ENCODE measurements at places on chromosomes 1 and 21. TPM values are rescaled to one million over a fixed set of nuclear protein-coding genes. Genes with fewer than 3 reads are reported as not detected.
A peak's percentile ranks its signal among the peaks of the same experiment; 100 is the strongest.

- no peak for DNase-seq
Measured at GRCh38 chr1:52234014-52234413, 92.1 kb downstream of the ZFYVE9 start.

- DNase-seq: peak; percentile 74
Measured at GRCh38 chr21:43300496-43301408, 126.2 kb downstream of the SIK1 start.

GRCh38 chr1:57307392-57308170, 116.3 kb downstream of the DAB1 start:
- DNase-seq: no peak

DNA sequence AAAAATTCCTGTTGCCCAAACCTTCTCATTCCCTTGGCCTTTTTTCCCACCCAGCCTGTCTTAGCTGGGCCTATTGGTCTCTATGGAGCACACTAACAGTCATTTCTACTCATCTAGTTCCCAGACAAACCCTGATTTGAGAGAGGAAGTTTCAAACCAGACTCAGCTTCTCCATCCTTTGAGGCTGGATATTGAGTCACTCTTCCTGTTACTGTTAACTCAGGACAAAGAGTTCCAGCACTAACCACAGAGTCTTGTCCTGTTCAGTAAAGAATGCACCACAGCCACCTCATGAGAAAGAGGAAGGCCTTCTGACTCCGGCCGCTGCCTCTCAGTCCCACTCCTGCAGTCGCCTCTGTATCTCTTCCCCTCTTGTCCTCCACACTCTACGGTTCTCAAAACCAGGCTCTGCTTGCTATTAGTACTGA, 137.8 kb downstream of the PTPRC start:
- peak; percentile 43 for DNase-seq

GRCh38 chr1:153642161-153642560, 8.3 kb downstream of the CHTOP start:
- DNase-seq: no peak

DNA sequence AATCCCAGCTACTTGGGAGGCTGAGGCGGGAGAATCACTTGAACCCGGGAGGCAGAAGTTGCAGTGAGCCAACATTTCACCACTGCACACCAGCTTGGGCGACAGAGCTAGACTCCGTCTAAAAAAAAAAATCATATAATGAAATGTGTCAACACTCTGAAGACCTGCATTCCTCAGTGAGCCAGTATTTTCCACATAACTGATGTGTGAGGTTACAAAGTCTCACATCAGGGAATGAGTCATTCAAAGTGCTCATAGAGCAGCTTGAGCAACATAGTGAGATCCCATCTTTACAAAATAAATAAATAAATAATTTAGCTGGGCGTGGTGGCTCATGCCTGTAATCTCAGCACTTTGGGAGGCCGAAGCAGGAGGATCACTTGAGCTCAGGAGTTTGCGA, 65.5 kb downstream of the CASZ1 start:
- DNase-seq: no peak

DNA sequence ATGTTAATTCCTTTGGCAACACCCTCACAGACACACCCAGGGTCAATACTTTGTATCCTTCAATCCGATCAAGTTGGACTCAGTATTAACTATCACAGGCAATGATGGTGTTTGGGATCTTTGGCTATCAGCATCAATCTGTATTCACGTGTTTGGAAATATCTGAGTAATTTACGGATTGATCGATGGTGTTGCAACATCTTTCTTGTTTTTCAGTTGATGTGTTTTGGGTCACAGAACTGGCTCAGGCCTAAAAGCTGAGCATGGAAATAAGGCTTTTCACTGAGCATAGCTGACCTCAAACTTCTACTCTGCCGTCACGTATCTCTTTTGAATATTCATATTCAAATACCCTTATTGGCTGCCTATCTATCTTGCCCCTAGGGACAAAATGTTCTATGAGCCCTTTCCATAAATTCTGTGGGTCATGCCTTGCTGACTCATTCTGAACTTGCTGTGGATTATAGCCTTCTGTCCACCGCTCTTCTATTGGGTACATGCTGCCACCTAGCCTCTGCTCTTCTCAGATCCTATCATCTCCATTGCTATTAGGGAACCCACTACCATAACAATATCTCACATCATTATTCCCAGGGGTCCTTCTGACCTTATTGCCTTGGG, 156.0 kb downstream of the PDE4B start:
- DNase-seq: no peak

Gene FNBP1L
- 23.6 TPM for total RNA-seq

Gene TMEM200B
- total RNA-seq: 1.5 TPM

Gene CHIA
- total RNA-seq: not detected

Gene CYP2J2
- 69.2 TPM for total RNA-seq

Gene AK5
- total RNA-seq: 0.42 TPM

Gene BARHL2
- not detected for total RNA-seq

Measured in left ventricle myocardium superior (tissue), 1 donor.